ENCODE measurements at places on chromosomes 6 and 20.

- no peak for DNase-seq
These were observed 225.1 kb upstream of the ADGRB3 start for GRCh38 chr6:68410021-68410420.

GRCh38 chr6:35267446-35267845 is 7.9 kb downstream of the ZNF76 start:
- DNase-seq: no peak

GRCh38 chr20:2799271-2799670 is 1.2 kb downstream of the CPXM1 start:
- DNase-seq: no peak

- DNase-seq: no peak
These were observed 36.5 kb downstream of the LAMP5 start for GRCh38 chr20:9550871-9551270.

- no peak for DNase-seq
These were observed 118.8 kb upstream of the FRMD1 start for GRCh38 chr6:168197636-168198301.

DNA sequence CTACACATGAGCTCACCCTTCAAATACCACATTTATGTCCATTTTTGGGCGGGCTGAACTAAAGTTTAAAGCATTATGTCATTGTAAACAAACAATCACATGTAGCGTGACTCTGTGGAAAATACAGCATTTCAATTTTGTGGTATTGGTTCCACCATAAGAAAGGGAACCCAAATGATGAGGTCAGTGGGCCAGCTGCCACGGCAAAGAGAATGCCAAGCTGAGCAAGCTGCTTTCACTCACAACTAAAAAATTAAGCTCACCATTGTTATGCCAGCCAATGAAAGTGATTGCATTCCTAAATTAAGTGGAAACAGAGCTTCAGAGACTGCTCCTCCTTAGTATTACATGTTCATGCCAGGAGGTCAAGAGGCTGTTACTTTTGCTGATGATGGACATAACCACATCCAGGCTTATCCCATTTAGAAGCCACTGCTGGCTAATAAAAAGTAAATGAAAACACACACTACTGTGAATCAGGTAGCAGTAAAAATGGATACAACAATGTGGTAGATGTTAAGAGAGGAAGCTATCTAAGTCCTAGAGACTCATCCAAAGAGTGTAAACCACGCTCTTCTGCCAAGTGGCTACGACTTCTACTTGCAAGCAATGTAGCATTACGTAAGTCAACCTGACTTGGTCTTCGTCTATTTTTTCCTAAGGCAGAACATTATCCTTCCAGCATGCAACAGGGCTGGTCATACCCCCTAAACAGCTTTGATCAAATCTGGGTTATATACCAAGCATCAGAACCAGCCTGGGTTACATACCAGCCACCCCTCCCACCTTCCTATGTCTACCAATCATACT is 164.8 kb downstream of the BACH2 start:
- DNase-seq: no peak

DNA sequence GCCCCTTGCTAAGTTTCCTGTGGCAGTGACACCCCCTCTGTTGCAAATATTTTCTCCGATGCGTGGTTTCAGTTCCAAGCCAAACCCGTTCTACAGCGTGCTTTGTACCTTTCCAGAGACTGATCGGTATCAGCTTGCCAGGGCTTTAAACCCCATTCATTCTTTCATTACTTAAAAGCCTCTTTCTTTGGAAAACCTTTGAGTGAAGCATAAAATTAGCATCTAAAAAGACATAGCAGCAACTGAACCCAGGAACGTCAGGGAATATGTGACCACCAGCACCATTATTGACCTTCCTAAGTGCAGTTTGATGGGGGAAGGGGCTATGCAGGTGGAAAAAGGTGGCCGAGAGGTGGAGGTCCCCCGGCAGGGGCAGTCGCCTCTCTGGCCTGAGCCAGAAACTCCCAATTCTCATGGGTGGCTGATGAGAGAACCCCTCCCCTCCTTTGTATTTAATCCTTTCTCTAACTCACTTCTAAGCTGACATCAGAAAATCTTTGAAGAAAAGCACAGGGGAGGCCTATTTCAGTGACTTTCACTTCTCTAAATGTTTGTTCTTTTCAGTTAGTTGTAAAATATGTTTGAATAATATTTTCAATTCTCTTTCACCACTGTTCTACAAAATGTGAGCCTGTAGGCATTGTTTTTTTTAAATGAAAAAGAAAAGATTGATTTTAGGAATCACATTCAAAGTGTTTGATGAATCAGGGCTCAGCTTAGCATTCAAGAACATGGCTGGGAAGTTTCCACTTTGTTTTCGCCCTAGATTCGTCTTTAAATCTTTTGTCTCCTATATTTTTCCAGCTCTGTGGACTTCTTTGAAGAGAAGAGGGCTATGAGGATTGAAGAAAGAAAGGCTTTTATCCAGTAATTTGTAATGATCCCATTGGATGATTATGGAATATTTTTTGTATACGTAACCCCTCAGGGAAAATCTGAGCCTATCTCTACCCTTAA is 89.2 kb downstream of the RSPH3 start:
- peak; percentile 35 for DNase-seq

- no peak for DNase-seq
These were observed 107.7 kb upstream of the DTNBP1 start for GRCh38 chr6:15770347-15771143.

DNA sequence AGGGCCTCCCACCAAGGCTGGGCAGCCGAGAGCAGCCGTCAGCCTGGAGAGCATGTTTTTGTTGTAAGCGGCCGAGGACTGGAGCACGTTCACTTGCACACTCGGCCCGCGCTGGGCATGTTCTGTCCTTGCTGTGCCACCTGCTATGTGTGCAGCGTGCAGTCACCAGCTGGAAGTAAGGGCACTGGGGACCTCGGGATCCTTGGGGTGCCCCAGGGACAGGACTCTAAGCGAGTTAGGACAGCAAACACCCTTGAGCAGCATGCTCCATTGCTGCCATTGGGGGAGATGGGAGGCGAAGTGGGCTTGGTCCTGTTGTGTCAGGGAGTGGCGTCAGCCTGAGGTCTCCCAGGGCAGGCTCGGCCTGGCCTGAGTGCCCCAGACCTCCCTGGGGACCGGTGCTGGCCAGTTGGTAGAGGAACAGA is 18.6 kb downstream of the DYNLT1 start:
- no peak for DNase-seq

GRCh38 chr6:48883116-48883515 is 579.9 kb downstream of the MMUT start:
- no peak for DNase-seq

DNA sequence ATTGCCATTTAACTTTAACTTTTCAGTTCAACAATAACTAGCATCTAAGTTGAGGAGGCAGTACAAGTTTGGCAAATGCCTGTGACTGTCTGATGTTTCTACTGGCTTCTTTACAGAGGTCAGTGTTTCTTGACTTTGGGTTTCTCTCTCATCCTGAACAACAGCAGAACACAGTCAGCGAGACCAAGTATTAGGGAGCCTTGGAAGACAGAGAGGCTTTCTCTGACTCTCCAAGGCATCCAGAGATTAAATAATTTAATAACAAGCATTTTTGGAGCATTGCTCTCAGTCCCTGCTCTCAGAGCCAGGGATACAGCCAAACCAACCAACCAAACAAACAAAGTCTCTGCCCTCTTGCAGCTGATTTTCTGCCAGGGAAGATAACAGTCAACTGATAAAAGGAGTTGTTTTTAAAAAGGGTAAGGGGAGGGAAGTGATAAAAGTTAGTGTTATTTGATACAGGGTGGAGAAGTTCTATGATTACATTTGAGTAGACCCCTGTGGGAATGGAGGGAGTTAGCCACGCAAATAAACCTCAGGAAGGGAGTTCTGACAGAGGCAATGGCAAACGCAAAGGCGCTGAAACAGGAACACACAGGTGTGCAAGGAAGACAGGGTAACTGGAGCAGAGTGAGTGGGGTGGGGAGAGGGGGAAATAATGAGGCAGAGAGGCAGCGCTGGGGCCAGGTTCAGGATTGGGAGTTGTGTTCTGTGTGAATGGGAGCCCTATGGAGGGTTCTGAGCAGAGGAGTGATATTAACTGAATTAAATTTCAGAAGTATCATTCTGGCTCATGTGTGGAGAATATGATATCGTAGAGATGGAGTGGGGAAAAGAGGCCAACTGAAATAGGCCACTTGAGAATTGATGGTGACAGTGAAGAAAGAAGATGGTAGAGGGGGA is 55.2 kb downstream of the SEL1L2 start:
- no peak for DNase-seq

GRCh38 chr6:121376411-121376810 is 42.1 kb upstream of the TBC1D32 start:
- no peak for DNase-seq

- no peak for DNase-seq
These were observed 700.8 kb downstream of the RFPL4B start for GRCh38 chr6:113047932-113048331.

GRCh38 chr20:10715035-10715434 is 41.2 kb upstream of the JAG1 start:
- no peak for DNase-seq

GRCh38 chr6:167337675-167338449 is 13.0 kb downstream of the TTLL2 start:
- no peak for DNase-seq

DNA sequence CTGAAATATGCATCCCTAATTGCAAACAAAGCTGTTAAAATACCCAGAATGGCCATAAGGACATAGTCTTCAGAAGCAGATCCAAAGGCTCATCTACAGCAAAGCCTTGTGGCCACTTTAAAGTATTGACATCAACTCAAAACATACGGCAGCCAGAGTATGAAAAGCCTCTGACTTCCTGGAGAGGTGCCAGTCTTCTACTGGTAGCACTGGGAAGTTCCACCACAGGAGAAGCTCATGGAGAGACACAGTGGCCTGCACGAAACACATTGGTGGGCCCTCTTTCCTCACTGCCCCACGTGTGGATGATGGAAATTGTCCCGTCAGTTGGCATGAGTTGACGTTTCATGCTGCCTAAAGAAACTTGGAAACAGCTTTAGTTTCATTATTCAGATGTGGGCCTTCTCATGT is 202.6 kb upstream of the HEY2 start:
- DNase-seq: no peak

- DNase-seq: no peak
These were observed 542.0 kb downstream of the DHX35 start for GRCh38 chr20:39503902-39504709.

DNA sequence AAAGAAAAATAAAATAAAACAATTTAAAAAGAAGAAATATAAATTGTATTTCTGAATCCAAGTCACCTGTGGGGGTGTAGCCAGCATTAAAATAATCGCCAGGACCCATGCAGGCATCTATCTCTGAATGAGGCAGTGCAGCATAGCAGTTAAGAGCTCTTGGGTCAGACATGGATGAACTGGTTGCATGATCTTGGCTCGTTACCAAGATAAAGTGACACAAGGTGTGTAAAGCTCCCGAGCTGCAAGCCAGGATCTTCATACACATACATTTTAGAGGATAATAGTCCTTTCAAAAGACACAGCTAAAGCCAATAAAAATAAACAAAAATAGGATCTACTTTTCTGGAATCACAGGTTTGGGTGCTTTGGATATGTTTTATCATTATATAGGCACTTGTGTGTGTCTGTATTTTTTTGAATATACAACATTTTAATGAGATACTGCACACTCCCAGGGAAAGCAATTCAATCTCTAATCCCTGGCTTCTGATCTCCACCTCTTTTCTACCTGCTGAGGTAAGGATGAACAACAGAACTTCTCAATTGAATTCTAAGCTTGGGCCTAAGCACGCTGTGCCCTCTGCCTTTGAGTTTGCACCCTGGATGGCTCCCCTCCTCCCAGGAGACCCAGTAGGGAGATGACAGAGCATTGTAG is 8.9 kb downstream of the TRIM10 start:
- no peak for DNase-seq

DNA sequence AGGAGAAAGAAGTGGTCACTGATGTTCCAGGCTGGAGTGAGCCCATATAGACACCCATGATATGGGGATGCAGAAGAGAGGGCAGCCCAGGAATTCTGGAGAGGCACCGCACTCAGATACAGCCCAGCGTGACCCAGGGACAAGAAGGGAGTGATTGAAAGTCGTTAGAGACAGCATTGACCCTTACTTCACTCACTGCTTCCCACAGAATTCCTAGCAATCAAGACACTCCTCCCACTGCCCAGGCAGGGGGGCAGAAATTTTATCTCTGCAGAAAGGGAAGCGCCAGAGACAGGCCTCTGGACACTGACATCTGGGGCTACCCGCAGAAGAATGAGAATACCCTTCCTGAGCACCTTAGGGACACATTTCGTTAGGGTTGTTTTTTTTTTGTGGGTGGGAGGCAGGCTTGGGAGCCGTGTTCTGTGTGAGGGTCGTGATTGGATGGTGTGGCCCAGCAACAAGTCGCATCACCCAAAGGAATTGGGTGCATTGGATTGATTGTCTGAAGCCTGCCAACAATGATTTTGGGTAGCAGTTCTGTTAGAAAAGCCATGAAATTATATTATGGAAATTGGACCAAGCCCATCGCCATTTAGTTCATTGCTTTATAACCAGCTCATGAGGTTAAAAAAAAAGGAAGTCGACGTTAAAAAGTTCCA is 45.9 kb upstream of the MAP3K4 start:
- DNase-seq: no peak

GRCh38 chr6:138727182-138727581 is 46.4 kb upstream of the CCDC28A start:
- no peak for DNase-seq

GRCh38 chr6:107644513-107644912 is 154.6 kb downstream of the SOBP start:
- no peak for DNase-seq

DNA sequence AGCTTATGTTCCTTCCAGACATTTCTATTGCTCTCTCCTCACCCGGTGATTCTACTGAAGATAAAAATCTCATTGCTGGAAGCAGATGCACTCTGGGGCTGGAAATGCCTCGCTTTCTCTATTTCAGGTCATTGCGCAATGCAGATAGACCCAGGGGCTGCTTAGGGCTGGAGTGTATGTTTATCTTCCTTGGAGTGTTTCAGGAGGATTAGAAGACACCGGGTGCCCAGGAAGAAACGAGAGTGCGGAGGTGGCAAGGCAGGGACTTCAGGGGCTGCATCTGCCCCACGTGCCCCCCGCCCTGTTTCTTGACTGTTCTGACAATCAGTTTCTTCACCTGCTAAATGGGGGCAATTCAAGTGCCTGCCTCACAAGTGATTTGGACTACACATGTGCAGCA is 45.6 kb upstream of the IYD start:
- DNase-seq: no peak

GRCh38 chr6:159462431-159462830 is 230.6 kb downstream of the SOD2 start:
- no peak for DNase-seq

- DNase-seq: no peak
These were observed 13.0 kb downstream of the UNC5CL start for GRCh38 chr6:41025966-41026530.

GRCh38 chr6:131393433-131393832 is 179.6 kb upstream of the ARG1 start:
- DNase-seq: no peak
